ENCODE measurements at places on chromosomes 3 and 15.

- no peak for DNase-seq
These were observed 501.4 kb downstream of the PYDC2 start for GRCh38 chr3:191962324-191962723.

DNA sequence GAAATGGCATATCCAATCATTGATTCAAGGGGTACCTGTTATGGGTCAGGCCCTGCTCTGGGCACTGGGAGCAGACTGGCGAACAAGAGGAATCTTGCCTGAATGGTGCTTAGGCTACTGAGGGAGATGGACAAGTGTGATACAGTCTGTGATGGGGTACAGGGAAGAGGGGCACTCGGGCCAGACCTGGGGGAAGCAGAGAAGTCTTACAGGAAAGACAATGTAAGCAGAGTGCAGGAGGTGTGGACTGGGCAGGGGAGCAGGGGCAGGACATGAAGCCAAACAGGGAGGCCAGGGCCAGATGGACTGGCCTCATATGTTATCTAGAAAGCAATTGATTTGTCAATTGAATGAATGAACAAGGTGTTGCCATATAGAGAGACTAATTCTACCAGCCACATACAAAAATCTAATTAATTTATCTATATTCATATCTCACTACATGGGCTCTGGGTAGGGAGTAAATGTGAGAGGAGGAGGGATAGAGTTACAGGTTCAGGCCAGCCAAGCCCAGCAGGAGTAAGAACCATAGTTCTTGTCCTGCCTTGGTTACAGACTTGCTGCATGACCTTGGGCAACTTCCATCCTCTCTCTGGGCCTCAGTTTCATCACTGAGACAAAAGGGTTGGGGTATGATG lies 3.6 kb upstream of the IGDCC4 start:
- DNase-seq, result no peak

GRCh38 chr15:82132742-82133141 lies 86.9 kb upstream of the MEX3B start:
- no peak for DNase-seq

- DNase-seq, result no peak
These were observed 134.3 kb upstream of the RARB start for GRCh38 chr3:25293736-25294135.

DNA sequence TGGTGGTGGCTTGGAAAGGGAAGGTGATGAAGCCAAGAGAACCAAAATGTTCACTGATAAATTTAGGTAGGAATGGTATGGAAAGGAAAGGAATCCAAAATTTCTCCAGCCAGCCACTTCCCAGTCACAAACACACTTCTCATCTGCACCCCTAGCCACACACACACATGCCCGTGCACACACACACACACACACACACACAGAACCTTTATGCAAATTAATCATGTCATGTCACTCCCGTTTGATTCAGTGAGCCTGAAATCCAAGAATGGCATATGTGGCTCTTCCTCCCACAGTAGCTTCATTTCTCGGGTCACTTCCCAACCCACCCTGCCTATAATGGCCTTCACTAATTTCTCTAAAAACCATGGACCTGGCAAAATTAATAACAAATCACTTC lies 3.1 kb upstream of the HLTF start:
- no peak for DNase-seq

DNA sequence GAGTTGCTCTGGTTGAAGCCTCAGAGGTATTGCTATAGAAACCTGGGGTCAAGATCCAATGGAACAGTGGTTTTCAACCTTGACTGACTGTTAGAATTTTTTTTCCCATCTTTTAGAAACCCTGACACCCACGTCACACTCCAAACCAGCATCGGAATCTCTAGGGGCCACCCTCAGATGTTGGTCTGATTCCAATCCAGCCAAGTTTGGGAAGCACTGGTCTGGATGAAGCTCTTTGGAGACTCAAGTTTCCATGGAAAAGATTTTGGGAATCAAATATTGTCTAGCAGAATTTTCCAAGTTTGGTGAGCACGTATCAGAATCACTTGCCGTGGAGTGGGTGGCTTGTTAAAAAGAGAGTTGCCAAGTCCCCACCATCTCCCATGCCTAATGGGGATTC lies 103.8 kb downstream of the THSD4 start:
- no peak for DNase-seq

- no peak for DNase-seq
These were observed 216.0 kb downstream of the TLE3 start for GRCh38 chr15:69881766-69882165.

DNA sequence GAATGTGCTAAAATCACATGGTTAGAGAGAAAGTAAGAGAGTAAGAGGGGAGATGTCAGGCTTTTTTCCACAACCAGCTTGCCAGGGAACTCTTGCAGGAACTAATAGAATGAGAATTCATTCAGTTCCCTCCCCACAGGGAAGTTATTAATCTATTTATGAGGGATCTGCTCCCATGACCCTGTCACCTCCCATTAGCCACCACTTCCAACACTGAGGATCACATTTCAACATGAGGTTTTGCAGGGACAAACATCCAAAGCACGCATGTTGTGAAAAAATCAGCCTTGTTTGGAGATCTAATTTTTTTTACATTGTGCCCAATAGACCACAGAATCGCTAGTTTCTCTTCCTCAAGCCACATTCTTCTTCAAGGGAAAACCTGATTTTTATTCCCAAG lies 904.0 kb downstream of the TBL1XR1 start:
- no peak for DNase-seq

GRCh38 chr3:161316006-161316689 lies 55.2 kb downstream of the SPTSSB start:
- DNase-seq, result no peak

DNA sequence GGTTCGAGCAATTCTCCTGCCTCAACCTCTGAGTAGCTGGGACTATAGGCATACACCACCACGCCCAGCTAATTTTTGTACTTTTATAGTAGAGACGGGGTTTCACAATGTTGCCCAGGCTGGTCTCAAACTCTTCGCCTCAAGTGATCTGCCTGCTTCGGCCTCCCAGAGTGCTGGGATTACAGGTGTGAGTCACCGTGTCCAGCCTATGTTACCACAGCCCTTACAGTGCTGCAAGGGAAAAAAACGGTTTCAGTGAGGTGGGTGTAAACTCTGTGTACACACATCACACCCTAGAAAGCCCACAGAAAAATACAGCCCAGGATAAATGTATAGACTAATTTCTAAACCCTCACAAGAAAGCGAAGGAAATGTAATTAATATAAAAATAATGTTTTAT lies 103.5 kb upstream of the AKAP13 start:
- DNase-seq, result no peak

DNA sequence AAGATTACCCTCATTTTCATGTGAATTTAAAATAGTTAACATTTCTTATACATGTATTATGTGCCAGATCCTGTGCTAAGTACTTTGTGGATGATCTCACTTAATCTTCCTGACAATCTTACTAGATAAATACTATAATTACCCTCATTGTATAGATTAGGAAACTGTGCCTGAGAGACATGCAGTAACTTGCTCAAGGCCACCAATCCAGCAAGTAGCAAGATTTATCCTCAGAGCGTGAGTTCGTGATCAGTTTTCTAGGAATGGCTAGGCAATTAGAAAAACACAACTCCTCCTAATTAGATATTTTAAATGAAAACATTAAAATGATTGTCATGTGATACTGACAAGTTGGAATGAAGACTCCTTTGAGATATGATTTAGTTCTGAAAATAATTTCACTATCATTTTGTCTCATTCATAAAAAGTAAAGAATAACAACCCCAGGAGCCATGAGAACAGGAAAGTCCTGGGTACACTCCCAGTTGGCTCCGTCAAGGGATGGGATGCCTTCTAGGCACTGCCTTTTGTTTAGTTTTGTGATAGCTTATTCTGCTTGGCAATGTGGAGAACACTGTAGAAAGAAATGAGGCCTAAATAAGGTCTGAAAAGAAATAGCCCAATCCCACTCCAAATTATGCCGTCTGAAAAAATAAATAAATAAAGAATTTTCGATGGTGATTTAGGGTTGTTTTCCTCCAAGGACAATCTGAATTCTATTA lies 61.3 kb downstream of the FBN1 start:
- DNase-seq, result no peak

GRCh38 chr15:56763141-56763895 lies 30.0 kb upstream of the ZNF280D start:
- no peak for DNase-seq

DNA sequence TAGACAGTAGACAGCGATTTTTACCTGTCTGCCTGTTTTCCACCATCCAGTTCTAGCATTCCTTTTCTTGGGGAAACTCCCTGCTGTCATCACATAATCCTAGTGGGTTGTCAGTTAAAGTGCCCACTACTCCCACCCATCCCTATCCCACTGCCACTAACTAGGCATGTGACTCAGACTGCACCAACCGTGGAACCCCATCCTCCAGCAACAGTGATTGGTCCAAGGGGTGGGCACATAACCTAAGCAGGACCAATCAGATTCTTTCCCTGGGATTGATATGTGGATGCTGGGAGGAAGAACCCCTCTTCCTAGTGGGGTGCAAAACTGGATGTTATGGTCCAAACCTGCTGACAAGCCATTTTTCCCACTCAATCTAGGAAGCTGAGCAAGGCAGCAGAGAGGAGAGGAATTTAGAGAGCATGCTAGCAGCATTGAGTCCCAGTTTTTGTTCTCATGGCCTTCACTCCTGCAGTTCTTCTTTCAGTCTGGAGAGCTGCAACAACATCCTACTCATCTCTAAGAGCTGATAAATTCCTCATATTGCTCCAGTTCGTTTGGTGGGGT lies 3.9 kb upstream of the INSYN1 start:
- DNase-seq, result no peak

DNA sequence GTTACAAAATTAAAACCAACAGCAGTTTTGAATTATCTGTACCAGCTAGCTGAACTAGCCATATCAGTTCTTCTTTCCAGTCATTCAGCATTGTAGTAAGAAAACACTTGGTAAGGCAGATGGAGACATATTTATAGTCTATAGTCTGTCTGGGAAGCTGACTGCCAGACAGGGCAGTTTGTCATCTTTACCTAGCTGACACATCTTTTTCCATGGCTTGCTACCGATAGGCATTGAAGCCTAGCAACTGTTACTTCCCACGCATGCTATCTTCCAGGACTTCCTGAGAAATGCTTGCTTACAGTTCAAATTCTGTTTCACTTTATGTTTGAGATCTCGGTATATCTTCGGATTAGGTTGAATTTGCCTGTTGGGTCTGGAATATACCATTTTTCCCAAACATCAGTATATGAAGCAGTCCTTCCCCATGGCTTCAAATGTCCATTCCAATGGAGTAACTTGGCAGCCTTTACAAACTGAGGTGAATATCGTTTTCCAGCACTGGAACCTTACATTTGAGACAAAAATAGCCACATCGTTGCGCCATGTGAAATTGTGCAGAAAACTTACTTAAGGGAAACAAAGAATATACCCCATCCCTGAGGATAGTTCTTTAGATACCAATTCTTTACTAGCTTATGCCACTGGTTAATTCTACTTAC lies 8.8 kb downstream of the GNL3 start:
- no peak for DNase-seq

- DNase-seq, result no peak
These were observed 350.6 kb downstream of the FOXP1 start for GRCh38 chr3:71232895-71233294.

GRCh38 chr3:45748068-45748467 lies 48.3 kb downstream of the SLC6A20 start:
- DNase-seq, result no peak

DNA sequence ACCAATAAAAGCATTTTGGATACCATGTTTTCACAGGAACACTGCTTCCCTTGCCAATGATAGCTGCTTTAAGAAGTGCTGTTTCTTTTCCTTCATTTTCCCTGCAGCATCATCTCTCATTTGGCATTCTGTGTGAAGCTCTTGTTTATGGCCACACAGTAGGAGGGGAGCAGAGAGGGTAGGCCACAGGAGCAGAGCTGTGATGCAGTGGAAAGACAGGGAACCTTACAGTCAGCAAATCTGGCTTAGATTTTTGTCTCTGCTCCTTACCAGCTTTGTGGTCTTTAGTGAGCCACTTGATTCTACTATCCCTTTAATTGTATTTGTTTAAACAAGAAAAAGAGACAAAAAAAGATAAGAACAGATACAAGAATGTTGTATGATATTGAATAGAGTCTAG lies 138.7 kb downstream of the RPL22L1 start:
- no peak for DNase-seq

GRCh38 chr3:65352951-65353350 lies 665.2 kb upstream of the ADAMTS9 start:
- no peak for DNase-seq

DNA sequence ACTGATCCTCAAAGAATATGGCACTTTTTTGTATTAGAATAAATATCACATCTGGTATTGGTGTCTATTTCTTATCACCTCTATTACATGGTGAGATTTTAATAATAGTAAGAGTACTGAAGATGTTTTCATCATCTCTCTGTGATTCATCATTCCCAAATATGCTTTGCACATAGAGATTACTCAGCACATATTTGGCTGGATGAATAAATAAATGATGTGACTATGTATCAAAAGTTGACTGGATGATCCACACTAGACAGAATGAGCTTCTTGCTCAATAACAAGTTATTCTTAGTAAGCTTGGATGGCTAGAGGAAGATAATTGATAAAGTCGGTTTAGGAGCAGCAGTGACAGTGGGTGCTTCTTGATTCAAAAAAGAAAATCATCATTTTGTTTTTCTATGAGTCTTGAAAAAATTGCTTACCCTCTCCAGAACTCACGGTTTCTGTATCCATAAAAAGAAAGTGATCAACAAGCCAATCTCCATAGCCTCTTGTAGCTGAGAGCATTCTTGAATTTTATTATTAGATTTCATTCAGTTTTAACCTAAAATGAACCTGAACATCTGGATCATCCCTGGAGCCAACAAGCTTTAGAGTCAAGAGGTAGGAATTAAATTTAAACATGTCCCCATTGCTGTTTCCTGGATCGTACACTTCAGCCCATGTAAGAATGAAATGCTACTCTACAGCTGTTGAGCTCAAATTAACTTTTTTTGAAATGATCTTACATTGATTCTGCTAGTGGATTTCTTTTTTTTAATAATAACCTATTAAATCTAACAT lies 104.8 kb upstream of the OSTN start:
- no peak for DNase-seq

- no peak for DNase-seq
These were observed 45.8 kb upstream of the FBXL22 start for GRCh38 chr15:63551400-63551799.

DNA sequence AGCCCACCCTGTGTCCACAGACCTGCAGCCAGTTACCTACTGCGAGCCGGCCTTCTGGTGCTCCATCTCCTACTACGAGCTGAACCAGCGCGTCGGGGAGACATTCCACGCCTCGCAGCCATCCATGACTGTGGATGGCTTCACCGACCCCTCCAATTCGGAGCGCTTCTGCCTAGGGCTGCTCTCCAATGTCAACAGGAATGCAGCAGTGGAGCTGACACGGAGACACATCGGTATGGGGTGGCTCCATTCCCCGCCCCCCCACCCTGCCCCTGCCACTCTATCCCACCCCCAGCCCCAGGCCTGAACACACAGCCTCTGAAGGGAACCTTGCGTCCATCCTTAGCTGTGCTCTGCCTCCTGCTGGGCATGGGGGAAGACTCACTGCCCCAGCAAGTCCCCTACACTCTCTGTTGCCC lies 73.2 kb downstream of the AAGAB start:
- DNase-seq, result no peak

DNA sequence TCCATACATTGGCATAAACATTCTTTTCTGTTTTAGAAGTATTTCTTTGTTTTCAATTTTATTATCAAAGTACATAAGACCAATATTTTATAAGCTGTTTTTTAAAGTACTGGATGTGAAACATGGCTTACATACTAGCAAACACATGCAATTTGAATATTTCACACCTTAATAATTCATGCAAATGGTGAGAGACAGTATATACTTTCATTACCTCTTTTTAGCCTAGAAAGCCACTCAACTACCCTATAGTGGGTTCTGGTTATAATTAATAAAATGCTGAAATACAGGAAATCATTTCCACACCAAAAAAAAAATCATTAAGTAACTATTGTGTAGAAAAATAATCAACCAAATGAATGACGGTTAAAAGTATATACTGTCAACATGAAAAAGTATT lies 38.5 kb upstream of the MELTF start:
- DNase-seq, result no peak

All from activated T-cell treated with anti-CD3 and anti-CD28 coated beads for 48 hours (primary cell).